Small intestine (tissue), 16 donors: ENCODE measurements at places on chromosomes 12 and 14. TPM values are rescaled to one million over a fixed set of nuclear protein-coding genes. Genes with fewer than 3 reads are reported as not detected.

GRCh38 chr14:22334275-22334577, 254.8 kb downstream of the DAD1 start:
- no peaks in the 10 kb centered on the region for H3K36me3 ChIP-seq
- no peak overlapping the region for H3K27ac ChIP-seq
- H3K4me1 ChIP-seq = peaks cover 4% of the 10 kb centered on the region
- H3K4me3 ChIP-seq = no peak overlapping the region
- H3K27me3 ChIP-seq = no peaks in the 10 kb centered on the region

DNA sequence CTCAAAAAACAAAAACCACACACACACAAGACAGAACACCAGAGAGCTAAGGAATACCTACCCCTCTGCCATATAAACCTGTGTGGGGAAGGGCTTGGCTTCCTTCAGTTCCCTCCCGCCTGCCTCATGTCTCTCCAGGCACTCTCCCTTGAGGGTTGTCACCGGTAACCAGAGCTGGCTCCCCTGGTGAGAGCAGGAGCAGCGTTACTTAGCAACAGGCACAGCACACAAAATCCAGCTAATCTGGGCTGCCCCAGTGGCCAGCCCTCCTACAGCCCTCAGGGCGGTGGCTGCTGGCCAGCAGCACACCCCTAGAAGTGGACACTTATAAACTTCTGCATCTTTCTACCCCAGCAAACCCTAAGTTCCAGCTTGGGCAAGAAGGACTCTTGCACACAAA, 21.6 kb upstream of the NR4A1 start:
- H3K36me3 ChIP-seq = no peaks in the 10 kb centered on the region
- H3K27me3 ChIP-seq = peaks cover 17% of the 10 kb centered on the region
- H3K4me1 ChIP-seq = peaks cover 3% of the 10 kb centered on the region
- no peak overlapping the region for H3K4me3 ChIP-seq
- no peak overlapping the region for H3K27ac ChIP-seq

DNA sequence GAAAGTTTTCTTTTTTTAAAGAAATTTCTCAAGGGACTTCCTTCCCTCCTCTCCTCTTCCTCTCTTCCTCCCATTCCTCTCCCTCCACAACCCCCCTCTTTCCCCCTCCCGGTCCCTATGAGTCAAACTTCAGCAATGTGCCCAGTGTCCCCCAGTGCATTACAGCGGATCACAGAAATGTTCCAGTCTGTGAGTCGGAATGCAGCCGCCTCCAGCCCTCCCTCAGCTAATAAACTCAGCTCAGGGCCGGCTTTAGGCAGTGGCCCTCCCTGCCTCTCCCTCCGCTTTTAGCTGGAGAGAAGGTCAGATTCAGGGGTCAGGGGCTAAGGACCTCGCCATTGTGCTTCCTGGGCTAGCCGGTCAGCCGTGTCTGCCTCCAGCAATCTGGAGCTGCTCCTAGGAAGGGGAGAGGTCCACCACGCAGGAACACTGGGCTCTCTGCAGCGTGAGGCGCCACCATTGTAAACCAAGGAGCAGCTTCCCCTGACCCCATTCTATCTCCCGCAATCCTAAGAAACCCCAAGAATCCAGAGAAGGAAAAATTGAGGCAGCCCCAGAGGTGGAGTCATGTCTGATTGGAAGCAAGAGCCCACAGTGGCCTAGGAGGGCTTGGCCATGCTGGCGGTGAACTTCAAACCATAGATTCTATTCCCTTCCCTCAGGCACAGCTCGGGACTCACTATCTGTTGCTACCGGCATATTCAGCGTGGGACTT, 1.1 kb upstream of the HDAC7 start:
- H3K4me1 ChIP-seq = peaks cover 31% of the 10 kb centered on the region
- H3K27me3 ChIP-seq = no peaks in the 10 kb centered on the region
- peak overlapping the region; percentile 92 for H3K27ac ChIP-seq
- no peaks in the 10 kb centered on the region for H3K36me3 ChIP-seq
- peak overlapping the region; percentile 80 for H3K4me3 ChIP-seq
- DNase-seq = peak; percentile 58

- DNase-seq = no peak
- no peaks in the 10 kb centered on the region for H3K27me3 ChIP-seq
- no peak overlapping the region for H3K4me3 ChIP-seq
- no peaks in the 10 kb centered on the region for H3K36me3 ChIP-seq
Measured at GRCh38 chr12:63064080-63064479, 86.9 kb downstream of the AVPR1A start.

- peaks cover 5% of the 10 kb centered on the region for H3K36me3 ChIP-seq
- peak overlapping the region; percentile 73 for H3K4me3 ChIP-seq
- H3K4me1 ChIP-seq = no peaks in the 10 kb centered on the region
- DNase-seq = peak; percentile 96
- H3K27ac ChIP-seq = peak overlapping the region; percentile 99
Measured at GRCh38 chr14:102928412-102929240, 6.2 kb downstream of the AMN start.

DNA sequence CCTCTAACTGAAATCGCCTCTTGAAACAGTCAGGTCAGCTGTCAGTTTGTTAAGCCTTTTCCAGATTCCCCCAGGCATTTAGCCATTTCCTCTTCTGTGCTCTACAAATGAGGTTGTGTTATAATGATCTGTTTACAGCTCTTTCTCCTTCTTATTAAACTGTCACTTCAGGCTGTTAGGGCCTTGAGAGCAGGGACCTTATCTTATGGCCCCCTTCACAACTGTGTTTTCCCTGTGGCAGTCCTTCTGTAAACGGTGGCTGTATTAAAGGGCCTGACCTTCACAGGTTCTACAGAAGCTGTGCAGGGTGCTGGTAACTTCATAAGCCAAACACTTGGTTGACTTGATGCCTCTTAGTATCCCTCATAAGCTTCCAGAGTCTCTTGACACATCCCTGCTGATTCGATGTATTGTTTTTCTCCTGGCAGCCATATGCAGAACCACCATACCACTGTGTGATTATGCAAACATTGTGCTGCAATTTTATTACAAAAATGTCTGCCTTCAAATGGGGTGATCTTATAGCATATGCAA, 104.7 kb downstream of the PLEKHA5 start:
- no peak overlapping the region for H3K4me3 ChIP-seq
- no peaks in the 10 kb centered on the region for H3K36me3 ChIP-seq
- no peaks in the 10 kb centered on the region for H3K27me3 ChIP-seq
- no peak overlapping the region for H3K27ac ChIP-seq
- no peaks in the 10 kb centered on the region for H3K4me1 ChIP-seq

GRCh38 chr12:99768758-99769157, 121.2 kb downstream of the GARIN6 start:
- no peaks in the 10 kb centered on the region for H3K36me3 ChIP-seq
- no peak for DNase-seq
- no peak overlapping the region for H3K4me3 ChIP-seq
- no peaks in the 10 kb centered on the region for H3K4me1 ChIP-seq

DNA sequence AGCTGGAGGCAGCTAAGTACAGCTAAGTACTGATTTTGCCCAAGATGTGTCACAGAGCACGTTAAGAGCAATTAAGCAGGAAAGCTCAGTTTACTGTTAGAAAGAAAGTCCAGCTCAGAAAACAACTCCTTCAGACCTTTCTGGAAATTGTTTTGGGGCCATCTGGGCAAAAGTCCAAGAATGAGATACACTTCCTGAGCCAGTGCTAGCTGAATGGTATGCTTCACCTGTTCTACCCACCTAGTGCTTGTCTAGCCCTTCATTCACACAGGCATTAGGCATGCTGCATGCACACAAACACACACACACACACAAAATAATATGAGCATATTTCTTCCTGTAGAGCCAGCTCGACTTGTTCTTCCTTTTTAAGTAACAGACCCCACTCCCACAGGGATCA, 6.6 kb upstream of the IKZF4 start:
- peaks cover 7% of the 10 kb centered on the region for H3K4me1 ChIP-seq
- no peak overlapping the region for H3K27ac ChIP-seq
- H3K36me3 ChIP-seq = no peaks in the 10 kb centered on the region
- DNase-seq = peak; percentile 83
- H3K27me3 ChIP-seq = no peaks in the 10 kb centered on the region
- H3K4me3 ChIP-seq = no peak overlapping the region

DNA sequence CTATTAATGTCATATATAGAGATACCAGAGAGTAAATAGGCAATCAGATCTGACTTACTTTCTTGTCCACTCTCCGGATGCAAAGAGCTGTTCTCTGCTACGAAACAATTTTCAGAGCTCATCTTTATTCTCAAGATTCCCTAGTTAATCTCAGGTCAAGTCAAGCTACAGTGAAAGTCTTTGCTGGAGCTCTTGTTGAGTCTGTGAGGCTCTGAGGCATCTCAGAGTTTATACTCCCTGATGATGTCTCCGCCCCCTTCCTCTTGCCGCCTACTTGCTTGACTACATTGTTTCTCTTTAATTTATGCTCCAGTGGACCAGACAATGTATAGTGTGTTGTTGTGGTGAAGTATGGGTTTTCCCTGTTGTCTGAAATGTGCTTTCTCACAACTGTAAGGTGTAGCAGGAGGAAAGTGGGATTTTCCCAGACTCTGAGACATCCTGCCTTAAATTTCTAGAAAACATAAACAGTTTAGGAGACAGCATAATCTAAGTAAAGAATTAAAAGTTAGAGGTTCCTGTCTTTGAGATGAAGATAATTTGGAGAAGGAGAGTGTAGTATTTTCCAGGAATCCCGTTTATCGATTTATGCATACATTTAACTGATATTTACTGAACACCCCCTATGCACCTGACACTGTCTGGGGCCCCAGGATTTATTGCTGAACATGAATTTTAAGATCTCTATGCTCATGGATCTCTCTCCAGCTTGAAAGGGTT, at the start of gene CD69:
CD69 (minus strand) TSS at position 203 of the 720 bp plus-strand sequence; CDS start at position 122, 81 bp downstream.
- H3K36me3 ChIP-seq = no peaks in the 10 kb centered on the region
- H3K4me1 ChIP-seq = peaks cover 7% of the 10 kb centered on the region
- H3K27ac ChIP-seq = peak within 1 kb of the TSS; percentile 14
- H3K27me3 ChIP-seq = no peaks in the 10 kb centered on the region
- peak within 1 kb of the TSS; percentile 8 for H3K4me3 ChIP-seq

- no peaks in the 10 kb centered on the region for H3K36me3 ChIP-seq
- H3K27me3 ChIP-seq = no peaks in the 10 kb centered on the region
- DNase-seq = no peak
- H3K4me1 ChIP-seq = no peaks in the 10 kb centered on the region
- H3K4me3 ChIP-seq = no peak overlapping the region
Measured at GRCh38 chr12:100489251-100489820, 15.7 kb downstream of the NR1H4 start.

- peak overlapping the region; percentile 85 for H3K27ac ChIP-seq
- H3K27me3 ChIP-seq = no peaks in the 10 kb centered on the region
- H3K4me3 ChIP-seq = no peak overlapping the region
- peaks cover 2% of the 10 kb centered on the region for H3K36me3 ChIP-seq
- no peaks in the 10 kb centered on the region for H3K4me1 ChIP-seq
- peak; percentile 93 for DNase-seq
Measured at GRCh38 chr12:12403264-12404248, 46.7 kb downstream of the BORCS5 start.

- H3K4me1 ChIP-seq = peaks cover 9% of the 10 kb centered on the region
- H3K27ac ChIP-seq = peak overlapping the region; percentile 87
- no peaks in the 10 kb centered on the region for H3K27me3 ChIP-seq
Measured at GRCh38 chr14:20455355-20456300, 602 bp downstream of the APEX1 start.

DNA sequence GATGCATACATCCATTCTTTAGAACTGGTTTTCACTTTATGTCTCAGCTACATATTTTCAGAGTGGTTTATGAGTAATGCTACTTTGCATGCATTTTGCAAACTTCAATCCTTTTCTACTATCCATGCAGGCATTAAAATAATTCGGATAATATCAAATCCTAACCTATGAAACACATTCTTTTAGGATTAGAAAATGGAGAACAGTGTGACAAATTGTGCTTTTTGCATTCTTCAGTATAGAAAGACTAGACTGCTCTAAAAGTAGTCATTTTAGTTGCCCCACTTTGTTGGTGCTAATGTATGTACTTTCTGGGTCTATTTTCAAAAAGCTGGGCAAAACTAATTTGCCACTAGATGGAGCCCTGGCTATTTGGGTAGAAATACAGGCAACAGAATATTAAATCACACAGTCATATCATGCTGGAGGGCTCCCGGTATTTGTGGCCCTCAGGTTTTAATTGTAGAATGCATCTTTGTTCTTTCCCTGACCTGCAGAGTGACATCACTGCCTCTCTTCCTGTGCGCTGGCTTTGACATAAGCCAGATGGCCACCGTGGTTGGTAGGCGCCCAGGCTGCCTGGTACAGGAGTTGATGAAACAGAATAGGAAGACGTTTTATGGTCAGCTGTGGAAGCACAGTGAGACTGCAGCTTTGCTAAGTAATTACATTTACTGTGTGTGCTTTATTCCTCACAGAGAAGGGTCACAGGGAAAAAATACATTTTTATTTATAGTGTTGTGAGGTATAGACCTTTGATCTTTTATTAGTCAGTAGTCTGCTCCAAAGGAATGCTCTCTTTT, 28.1 kb downstream of the MSRB3 start:
- DNase-seq = peak; percentile 34
- H3K36me3 ChIP-seq = no peaks in the 10 kb centered on the region
- no peak overlapping the region for H3K27ac ChIP-seq
- peaks cover 2% of the 10 kb centered on the region for H3K4me1 ChIP-seq
- no peak overlapping the region for H3K4me3 ChIP-seq

- no peak overlapping the region for H3K27ac ChIP-seq
- no peaks in the 10 kb centered on the region for H3K36me3 ChIP-seq
- H3K4me1 ChIP-seq = no peaks in the 10 kb centered on the region
- no peak overlapping the region for H3K4me3 ChIP-seq
- DNase-seq = no peak
Measured at GRCh38 chr14:74962493-74962892, 7.1 kb upstream of the PGF start.

DNA sequence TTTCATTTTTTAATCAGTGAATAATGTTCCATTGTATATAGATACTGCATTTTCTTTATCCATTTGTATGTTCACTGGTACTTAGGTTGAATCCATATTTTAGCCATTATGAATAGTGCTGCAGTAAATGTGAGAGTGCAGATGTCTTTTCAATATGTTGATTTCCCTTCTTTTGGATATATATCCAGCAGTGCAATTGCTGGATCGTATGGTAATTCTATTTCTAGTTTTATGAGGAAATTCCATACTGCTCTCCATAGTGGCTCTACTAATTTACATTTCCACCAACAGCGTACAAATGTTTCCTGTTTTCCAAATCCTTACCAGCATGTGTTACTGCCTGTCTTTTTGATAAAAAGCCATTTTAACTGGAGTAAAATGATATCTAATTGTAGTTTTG, 288.5 kb upstream of the GARIN2 start:
- H3K4me3 ChIP-seq = no peak overlapping the region
- H3K27me3 ChIP-seq = no peaks in the 10 kb centered on the region
- DNase-seq = no peak
- no peaks in the 10 kb centered on the region for H3K4me1 ChIP-seq
- H3K27ac ChIP-seq = no peak overlapping the region

Gene PTGER2
- polyA plus RNA-seq = 3.5 TPM

Gene MYH6
- 52.1 TPM for polyA plus RNA-seq

Gene RAPGEF3
- polyA plus RNA-seq = 19.8 TPM

Gene NDUFA9
- 64.6 TPM for polyA plus RNA-seq

Gene FGF6
- polyA plus RNA-seq = not detected

Gene CCT2
- polyA plus RNA-seq = 140 TPM

Gene GYS2
- polyA plus RNA-seq = 0.01 TPM

Gene RNASE4
- polyA plus RNA-seq = 18.1 TPM
